Stimulated activated CD8-positive, alpha-beta memory T cell treated with anti-CD3 and anti-CD28 coated beads, Interleukin-2, amount 100 ng/mL, for 48 hours (primary cell): ENCODE measurements at places on chromosomes 4 and X.

DNA sequence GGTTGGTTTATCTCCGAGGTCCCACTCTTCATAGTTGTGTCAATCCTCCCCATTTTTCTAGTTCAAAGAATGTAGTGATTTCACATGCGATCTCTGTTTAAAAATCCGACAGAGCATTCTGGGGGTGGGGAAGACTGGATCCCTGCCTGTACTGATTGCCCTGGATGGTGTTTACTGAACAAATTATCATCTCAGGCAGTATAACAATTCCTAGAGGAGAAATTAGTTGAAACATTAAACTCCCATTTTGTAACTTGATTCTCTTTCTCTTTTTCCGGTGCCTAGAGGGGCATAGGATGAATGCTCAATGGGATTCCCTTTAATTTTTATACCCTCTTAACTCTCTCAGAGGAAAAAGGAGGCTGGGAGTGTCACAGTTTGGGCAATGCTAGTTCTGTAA is 10.0 kb upstream of the CWH43 start:
- DNase-seq = no peak

DNA sequence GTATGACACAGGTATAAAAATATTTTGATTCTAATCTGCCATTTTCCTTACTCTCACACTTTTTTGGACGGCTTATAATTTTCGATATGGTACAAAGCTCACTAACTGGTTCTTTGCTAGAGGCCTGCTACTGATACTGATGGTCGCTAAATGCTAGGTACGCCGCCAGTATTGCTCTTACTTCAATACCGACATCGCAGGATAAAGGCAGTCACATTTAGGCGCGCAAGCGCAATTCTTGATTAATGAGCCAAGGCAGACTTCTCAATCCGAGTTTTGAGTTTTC is 557 bp upstream of the USP38 start:
- no peak for DNase-seq

- DNase-seq = no peak
Measured at GRCh38 chr4:33226133-33226532, 2506.0 kb downstream of the PCDH7 start.

- no peak for DNase-seq
Measured at GRCh38 chr4:8794491-8794890, 77.1 kb downstream of the HMX1 start.

DNA sequence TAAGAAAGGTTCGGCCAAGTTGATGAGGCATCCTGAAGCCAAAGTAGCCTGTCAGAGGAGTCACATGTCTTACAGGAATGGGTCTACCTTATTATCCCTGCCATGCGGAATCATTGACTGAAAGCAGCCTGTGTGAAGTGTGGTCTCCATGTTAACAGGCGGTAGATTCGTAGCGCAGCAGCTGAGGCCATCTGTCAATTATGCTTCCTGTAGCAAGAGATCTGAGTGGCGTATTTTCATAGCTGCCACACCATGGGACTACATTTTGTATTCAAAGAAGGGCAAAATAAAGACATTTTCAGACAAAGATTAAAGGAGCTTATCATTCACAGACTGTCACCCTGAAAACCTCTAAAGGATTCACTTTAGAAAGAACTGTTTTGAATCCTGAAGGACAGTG is 11.2 kb upstream of the MED14 start:
- DNase-seq = no peak

GRCh38 chr4:94325835-94326234 is 16.8 kb downstream of the HPGDS start:
- no peak for DNase-seq

GRCh38 chr4:53777244-53777984 is 186.1 kb upstream of the LNX1 start:
- DNase-seq = no peak

GRCh38 chrX:106284431-106285025 is 116.4 kb downstream of the PWWP3B start:
- DNase-seq = no peak

GRCh38 chr4:110122201-110122600 is 76.2 kb downstream of the ELOVL6 start:
- DNase-seq = no peak

DNA sequence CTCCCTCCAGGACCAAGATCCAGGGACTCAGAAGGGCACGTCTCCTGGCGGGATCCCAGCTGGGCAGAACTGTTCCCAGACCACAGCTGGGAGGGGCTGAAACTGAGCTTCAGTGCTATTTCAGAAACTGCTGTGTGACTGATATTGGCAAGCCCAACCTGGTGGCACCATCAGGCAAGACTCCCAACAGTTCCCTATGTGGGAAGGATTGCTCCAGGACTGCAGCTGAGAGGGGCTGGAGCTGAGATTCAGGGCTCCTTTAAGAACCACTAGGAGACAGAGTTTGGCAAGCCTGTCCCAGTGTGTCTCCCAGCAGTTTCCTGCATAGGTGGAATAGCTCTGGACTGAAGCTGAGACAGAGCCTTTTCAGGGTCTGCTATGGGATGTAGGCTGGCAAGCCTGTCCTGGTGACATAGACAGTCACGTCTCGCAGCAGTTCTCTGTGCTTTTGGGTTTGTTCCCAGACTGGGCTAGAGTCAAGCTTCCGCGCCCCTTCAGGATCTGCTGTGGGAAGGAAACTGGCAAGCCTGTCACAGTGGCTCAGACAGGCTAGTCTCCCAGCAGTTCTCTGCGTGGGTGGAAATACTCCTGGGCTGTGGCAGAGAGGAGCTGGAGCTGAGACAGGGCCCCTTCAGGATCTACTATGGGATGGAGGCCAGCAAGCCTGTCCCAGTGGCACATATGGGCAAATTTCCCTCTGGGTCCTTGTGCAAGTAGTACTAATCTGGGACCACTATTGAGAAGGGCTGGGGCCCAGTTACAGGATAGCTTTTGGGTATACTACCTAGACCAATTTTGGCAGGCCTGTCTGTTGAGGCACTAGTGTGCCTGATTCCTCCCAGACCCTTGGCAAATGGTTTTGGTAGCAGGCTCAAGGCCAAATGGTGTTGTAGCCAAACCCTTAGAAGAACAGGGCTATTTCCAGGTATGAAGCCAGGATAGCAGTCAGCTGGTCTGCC is 20.2 kb upstream of the MED14 start:
- DNase-seq = no peak

GRCh38 chrX:151970027-151970426 is 4.4 kb downstream of the GABRE start:
- DNase-seq = no peak

DNA sequence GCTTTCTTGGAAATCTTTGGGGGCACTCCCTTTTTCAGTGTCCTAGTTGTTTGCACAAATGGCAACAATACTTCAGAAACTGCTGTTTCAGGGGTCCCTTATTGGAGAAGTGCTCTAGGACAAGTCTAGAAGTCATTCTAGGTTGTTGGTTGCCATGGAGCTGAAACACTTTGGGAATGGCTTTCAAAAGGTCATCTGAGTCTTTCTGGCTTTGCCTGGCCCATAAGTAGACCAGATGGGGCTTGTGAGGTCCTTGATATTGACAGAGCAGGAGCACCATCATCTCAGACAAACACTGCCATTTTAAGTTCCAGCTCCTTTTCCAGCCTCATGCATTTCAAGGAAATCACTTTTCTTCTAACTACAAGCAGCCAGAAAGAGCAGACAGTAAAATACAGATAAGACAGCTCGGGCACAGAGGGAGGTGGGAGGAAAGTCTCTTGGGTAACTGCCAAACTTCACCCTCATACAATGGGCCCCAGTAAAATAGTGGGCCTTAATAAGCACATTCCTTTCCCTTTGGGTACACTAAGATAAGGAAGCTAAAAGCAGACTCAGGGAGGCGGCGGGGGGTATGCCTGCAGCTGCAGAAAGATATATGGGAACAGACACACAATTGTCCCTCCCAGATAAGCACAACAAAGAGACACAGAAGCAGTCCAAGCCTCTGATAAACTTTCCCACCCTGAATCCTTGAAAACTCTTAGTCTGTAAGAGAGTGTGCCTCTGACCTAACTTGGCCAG is 8.5 kb upstream of the NXF3 start:
- no peak for DNase-seq

GRCh38 chrX:40579141-40579540 is 1.6 kb upstream of the ATP6AP2 start:
- DNase-seq = no peak

DNA sequence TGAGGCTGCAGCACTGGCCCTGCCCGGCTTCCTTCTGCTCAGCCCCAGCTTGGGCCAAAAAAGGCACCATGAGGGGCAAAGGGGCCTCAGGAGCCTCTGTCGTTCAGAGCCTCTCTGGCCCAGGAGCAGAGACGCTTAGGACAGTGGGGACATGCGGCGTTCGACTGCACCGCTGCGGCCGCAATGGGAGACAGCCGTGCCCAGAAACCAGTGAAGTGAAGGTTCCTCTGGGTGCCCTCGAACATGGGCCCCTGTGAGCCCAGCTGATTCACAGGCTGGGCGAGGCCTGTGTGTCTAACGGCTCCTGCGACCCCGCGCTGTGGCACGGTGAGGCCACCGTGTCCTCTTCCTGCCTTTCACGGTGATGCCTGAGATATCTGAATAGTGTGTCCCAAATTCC is 235.0 kb downstream of the AFAP1 start:
- no peak for DNase-seq

DNA sequence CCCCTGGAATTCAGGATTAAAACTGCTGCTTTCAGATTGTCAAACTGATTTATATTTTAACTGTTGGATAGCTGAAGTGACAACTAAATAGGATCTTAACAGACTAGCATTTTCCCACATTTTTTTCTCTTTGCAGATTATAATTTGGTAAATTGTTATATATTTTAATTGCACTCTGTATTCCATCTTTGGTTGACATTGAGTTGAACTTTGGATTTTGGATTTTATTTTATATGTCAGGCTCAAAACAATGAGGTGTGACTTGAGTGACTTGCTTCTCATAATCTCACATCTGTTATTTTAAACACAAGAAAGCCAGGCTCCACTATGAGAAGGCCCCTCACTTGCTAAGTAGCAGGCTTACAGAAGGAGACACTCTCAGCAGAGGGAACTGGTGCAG is 38.1 kb downstream of the NAA11 start:
- no peak for DNase-seq

- no peak for DNase-seq
Measured at GRCh38 chr4:166498546-166498945, 625.5 kb downstream of the TLL1 start.

GRCh38 chrX:56569378-56570057 is 6.1 kb downstream of the UBQLN2 start:
- no peak for DNase-seq

- no peak for DNase-seq
Measured at GRCh38 chrX:120302434-120302833, 8.8 kb downstream of the TMEM255A start.

DNA sequence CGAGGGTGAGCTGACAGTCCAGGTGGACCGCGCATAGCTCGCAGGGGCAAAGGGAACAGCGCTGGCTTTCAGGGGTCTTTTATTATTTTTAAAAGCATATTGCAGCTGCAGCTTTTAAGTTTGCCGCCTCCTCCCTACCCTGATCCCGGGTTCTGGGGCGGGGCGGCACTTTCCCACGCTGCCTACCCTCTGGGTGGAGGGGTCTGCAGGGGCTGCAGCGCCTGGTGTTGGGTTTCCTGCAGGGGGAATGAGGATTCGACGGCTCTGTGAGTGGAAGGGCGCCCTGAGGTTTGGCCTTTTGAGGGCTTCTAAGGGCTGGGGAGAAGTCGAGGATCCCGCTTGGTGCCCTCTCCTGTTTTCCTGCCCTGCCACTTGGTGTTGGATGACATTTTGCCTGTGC is 80.7 kb upstream of the SCML1 start:
- no peak for DNase-seq

- no peak for DNase-seq
Measured at GRCh38 chr4:118589471-118590055, 95.6 kb upstream of the METTL14 start.

GRCh38 chrX:47484885-47485284 is 1.9 kb upstream of the ZNF41 start:
- no peak for DNase-seq

DNA sequence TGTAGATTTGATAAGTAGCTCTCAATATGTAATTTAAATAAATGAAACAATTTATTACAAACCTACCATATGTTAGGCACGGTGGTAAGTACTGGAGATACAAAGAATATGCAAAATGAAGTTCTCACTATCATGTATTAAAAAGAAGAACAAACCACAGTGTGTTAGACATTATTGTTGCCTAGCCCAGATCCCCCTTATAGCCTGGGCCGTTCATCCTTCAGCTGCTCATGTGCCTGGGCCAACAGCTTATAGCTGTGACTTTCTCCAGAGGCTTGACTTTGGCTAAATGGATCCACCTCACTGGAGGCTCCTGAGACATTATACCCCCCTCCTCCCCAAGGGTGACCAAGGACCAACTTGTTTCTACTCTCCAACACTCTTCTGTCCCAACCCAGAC is 29.8 kb upstream of the CCNG2 start:
- DNase-seq = no peak

DNA sequence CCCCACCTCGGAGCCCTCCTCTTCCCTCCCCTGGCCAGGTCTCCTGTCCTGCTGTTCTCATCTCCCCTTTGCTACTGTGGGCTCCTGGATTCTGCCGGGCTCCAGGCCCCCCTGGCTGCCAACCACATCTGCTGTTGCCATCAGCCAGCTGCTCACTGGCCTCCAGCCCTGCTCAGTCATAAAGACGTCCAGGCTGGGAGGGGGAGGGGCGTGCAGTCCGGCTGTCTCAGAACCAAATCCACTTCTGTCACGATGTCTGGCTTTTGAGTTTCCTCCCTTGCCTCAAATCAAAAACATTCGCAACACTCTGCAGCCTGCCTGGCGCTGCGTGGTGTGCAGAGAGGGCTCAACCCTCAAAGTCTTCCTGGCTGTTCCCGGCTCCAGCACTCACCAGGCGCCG is 7.1 kb downstream of the RASL11B start:
- DNase-seq = no peak

GRCh38 chrX:70001269-70001668 is 48.5 kb downstream of the AWAT2 start:
- DNase-seq = no peak

- DNase-seq = no peak
Measured at GRCh38 chr4:7632971-7633370, 198.2 kb upstream of the PSAPL1 start.

DNA sequence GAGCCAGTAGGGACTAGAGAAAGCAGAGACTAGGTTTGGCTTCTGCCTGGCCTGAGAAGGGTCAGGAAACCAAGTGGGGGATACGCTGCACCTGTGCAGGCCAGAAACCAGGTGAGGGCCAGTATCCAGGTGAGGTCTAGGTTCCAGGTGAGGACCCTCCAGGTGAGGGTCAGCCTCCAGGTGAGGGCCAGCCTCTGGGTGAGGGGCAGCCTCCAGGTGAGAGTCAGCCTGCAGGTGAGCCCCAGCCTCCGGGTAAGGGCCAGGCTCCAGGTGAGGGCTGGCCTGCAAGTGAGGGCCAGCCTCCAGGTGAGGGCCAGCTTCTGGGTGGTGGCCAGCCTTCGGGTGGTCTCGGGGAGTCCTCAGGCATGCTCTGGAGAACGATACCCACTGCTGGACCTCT is 238.8 kb downstream of the USP46 start:
- DNase-seq = no peak
